NCI-H1048 (cell line): ENCODE measurements at places on chromosomes 5 and 9.

DNA sequence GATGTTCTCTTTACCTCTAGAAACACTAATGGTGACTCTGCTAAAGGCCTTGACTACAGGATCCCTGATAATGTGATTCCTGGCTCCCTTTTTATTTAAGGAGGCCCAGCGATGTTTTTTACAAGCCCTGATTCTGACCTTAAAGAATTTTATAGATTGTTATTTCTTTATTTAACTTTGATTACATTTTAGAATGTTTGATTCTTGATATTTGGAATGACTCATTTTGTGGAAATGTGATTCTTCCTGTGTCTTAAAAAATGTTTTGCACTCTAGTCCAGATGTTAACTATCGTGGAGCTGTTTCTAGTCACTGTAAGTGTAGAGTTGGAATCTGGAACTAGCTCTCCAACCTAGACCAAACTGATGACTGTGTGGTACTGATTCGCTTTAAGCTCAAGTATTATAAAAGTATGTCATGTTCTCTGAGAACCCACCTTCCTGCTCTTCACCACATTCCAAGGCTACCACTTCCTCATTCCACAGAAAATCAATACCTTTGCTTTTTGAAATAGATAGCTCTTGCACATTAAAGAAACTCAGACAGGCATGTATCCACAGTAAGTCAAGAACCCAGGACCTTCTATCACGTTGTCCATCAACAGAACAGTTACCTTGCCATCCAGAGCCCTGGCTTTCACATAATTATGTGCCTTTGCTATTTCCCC is 65.2 kb downstream of the JMY start:
- DNase-seq = no peak

GRCh38 chr9:7973123-7973522 is 173.5 kb upstream of the DMAC1 start:
- DNase-seq = no peak

- no peak for DNase-seq
These were observed 623.5 kb downstream of the PRR16 start for GRCh38 chr5:121087560-121087959.

DNA sequence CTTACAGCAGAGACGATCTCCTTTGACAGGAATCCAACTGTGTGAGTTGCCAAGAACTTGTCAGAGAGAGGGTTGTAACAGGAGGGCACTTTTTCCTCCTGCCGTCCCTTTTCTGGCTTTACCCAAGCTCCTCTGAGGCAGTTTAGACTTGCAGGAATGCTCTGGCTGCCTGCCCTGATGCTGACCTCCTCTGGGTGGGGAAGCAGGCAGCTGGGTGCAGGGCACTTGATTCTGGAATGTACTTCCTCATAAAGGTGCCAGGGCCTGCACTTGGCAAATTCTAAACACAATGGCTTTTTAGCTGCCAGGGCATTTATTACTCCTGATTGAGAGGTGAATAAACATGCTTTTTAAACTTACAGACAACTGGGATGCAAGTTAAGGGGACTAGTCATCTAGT is 190.4 kb downstream of the EPB41L4A start:
- peak; percentile 68 for DNase-seq

DNA sequence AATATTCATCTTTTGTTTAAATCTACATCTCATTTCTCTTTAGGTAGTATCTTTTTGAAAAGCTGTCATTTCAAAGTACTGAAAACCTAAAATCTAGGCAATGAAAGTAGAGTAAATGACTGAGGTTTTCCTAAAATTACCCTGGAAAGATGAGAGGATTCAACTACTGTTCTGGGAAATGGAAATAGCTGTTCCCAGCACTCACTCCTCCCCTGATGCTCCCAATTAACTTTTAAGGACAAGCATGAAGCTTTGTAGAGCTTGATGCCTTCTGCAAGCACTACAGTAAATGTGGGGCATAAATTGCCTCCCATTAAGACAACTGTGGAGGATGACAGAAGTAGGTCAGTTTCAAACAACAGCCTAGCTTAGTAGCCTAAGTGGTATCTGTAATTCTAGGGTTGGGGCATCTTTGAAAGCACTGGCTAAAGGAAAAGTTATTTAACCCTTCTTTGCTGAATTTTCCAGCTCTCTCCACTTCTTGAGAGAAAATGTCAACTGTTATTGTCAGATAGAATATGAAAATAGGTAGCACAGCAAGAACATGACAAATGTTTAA is 100.2 kb upstream of the GNA14 start:
- DNase-seq = no peak
